Spinal cord (tissue), 10 donors: ENCODE measurements at places on chromosomes 12 and 14. TPM values are rescaled to one million over a fixed set of nuclear protein-coding genes. Genes with fewer than 3 reads are reported as not detected.

B3GNT4 gene
- 4.5 TPM for polyA plus RNA-seq

NELL2 gene
- polyA plus RNA-seq: 103 TPM

ESRRB gene
- polyA plus RNA-seq: 5.6 TPM

REM2 gene
- 8.2 TPM for polyA plus RNA-seq

HOTAIR gene
- polyA plus RNA-seq: not detected

CCDC184 gene
- polyA plus RNA-seq: 121 TPM

CIROP gene
- 0.10 TPM for polyA plus RNA-seq

LRRK2 gene
- polyA plus RNA-seq: 33.9 TPM

GPRC5D gene
- 0.65 TPM for polyA plus RNA-seq

KRT1 gene
- polyA plus RNA-seq: 0.51 TPM

ZDHHC22 gene
- polyA plus RNA-seq: 47.3 TPM

VWF gene
- 34.5 TPM for polyA plus RNA-seq

RASSF3 gene
- polyA plus RNA-seq: 9.4 TPM

ANO4 gene
- 20.5 TPM for polyA plus RNA-seq

C14orf39 gene
- polyA plus RNA-seq: 0.27 TPM

CLEC4A gene
- 4.0 TPM for polyA plus RNA-seq

PLEKHG7 gene
- polyA plus RNA-seq: not detected

RPGRIP1 gene
- polyA plus RNA-seq: 1.3 TPM

TAS2R19 gene
- 1.4 TPM for polyA plus RNA-seq

HVCN1 gene
- 12.2 TPM for polyA plus RNA-seq

KRR1 gene
- 30.5 TPM for polyA plus RNA-seq

MAX gene
- 76.7 TPM for polyA plus RNA-seq
